Cortex of kidney (tissue), 1 donor: ENCODE measurements at places on chromosomes 3 and 15.

DNA sequence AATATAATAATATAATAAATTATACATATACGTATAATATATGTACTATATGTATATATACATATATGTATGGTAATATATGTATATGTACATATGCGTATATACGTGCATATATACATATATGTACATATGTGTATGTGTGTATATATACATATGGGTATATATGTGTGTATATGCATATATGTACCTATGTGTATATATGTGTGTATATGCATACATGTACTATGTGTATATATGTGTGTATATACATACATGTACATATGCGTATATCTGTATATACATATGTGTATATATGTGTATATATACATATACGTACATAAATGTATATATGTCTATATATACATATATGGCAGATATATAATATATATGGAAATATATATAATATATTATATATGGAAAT is 74.8 kb upstream of the ST3GAL6 start:
- no peak for DNase-seq

DNA sequence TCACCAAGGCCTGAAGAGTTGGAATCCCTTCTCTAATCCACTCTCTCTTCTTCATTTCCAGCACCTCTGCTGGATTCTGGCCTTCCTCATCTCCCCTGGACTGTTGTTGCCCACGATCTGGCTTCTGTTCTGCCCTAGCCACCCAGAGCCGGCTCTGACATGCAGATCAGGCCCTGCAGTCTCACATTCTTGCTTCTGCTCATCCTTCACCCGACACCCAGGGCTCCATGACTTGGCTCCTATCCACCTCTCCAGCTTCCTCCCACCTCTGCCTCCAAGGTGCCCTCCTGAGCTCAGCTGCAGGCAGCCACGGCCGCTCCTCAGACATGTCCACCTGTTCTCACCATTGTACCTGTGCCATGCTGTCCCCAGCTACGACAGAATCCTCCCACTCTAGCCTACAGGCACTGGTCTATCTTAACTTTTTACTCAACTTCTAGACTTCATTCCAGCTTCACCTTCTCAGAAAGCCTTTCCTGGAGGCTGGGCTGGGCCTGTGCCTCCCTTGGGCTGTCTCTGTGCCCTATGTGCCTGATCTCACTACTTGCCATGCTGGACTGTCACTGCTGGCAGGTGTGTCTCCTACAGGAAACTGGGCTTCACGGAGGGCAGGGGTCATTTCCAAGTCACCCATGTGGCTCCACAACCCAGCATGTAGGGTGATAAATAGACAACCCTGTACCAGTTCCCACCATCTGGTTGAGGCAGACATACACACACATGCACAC is 16.0 kb upstream of the TBC1D21 start:
- DNase-seq: no peak

- no peak for DNase-seq
These were observed 36.8 kb upstream of the CFAP161 start for GRCh38 chr15:81097116-81097889.

GRCh38 chr15:62254137-62254934 is 89.3 kb upstream of the C2CD4B start:
- DNase-seq: no peak

GRCh38 chr3:129119365-129120100 is 2.1 kb downstream of the RAB43 start:
- no peak for DNase-seq

GRCh38 chr15:48031466-48031865 is 89.3 kb upstream of the SLC24A5 start:
- no peak for DNase-seq

DNA sequence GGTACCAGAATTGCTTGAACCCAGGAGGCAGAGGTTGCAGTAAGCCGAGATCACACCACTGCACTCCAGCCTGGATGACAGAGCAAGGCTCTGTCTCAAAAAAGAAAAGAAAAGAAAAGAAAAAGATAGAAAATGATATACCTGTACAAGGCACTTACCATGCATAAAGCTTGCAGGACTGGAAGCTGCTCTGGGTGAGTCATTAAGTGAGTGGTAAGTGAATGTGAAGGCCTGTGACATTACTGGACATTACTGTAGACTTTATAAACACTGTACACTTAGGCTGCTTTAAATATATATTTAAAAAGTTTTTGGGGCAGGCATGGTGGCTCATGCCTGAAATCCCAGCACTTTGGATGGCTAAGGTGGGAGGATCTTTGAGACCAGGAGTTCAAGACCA is 99.2 kb downstream of the SLMAP start:
- DNase-seq: no peak

- no peak for DNase-seq
These were observed 65.1 kb upstream of the EPHA3 start for GRCh38 chr3:89042236-89042835.

GRCh38 chr3:13053420-13053819 is 19.8 kb downstream of the IQSEC1 start:
- no peak for DNase-seq
